Fibroblast of mammary gland (primary cell): ENCODE measurements at places on chromosomes 13 and 19.

DNA sequence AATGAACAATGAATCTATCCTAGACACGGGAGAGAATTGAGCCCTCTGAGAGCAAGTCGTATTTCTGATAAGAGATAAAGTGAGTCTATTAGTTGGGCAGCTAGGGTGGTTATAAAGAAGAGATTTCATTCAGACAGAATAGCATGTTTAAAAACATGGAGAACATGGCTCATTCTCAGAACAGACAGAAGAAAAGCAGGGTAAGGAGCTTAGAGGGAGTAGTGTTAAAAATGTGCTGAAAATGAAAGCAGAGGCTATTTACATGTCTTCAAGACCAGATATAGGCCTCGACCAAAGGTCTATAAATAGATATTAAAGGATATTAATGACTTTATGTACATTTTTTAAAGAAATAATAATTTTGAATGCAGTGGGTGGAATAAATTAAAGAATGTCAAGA is 149.5 kb downstream of the SLITRK1 start:
- DNase-seq = no peak

- DNase-seq = peak; percentile 28
These were observed 62.1 kb downstream of the ARHGEF7 start for GRCh38 chr13:111177081-111177711.

GRCh38 chr19:389255-389934 is 19.6 kb downstream of the C2CD4C start:
- DNase-seq = no peak

DNA sequence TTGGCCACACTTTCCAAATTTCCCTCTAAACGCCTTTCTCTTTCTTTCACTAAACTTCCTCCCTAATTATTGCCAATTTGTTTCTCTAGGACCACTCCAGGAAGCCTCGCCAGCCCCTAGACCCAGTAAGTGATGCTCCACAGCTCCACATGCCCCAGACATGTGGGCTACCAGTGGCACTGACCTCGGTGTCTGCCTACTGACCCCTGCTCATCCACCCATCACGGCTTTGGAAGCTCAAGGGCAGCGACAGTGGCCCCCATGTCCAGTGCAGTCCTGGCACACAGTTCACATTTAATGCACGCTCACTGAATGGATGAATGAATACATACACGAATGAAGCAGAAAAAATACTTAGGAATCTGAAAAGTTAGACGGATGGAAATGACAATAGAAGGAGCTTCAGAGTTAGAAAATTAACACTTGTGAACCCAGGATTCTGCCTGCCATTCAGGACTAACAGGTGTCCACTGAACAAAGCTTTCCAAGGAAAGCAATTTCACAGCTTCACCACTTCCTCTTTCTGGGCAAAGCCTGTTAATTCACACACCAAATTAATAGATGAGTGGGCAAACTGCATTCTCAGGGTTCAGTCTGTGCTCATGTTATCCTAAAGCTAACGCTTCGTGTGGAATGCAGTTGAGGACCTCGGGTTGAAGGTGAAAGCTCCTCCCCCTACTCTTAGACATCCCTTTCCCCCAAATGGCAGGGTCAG is 50.9 kb downstream of the CCDC70 start:
- DNase-seq = no peak

DNA sequence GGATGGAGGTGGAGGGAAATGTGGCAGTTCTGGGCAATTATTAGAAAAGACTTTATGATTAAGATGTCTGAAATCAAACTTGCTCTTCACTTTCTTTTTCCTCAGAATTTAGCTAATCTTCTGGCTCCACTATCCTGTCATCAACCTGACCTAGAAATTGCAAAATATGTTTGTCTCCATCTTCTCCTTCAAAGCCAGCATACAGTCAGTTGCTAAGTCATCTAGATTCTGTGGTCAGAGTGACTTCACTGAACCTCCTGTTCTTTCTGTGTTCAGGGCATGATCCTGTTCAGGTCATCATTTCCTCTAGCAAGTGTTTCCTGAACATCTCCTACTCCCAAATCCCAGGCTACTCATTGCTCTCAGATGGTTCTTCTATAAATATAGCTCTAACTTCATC is 10.8 kb upstream of the CCNA1 start:
- peak; percentile 93 for DNase-seq

DNA sequence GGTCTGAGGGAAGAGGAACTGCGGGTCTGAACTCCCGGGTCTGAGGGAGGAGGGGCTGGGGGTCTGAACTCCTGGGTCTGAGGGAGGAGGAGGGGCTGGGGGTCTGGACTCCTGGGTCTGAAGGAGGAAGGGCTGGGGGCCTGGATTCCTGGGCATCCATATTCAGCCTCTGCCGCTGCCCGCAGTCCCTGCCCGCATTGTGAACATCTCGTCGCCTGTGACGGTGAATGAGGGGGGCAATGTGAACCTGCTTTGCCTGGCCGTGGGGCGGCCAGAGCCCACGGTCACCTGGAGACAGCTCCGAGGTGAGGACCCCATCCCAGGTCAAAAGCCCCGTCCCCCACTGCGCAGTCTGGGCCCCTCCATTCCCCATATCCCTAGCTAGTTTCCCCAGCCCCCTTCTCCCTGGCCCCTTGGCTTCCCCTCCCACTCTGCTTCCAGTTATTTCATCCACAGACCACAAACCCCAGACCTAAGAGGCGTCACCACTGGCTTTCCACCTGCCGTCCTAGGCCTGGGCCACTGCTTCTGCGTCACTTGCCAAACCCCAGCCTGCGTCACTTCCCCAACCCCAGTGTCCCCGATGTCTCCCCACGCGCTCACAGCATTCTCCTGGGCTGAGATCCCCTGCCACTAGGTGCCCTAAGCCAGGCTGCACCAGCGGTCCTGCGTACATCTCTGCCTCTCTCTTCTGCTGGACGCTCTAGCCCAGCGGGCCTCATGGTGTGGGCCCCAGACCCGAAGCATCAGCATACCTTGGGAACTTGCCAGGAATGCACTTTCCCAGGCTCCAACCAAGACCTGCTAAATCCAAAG is 13.9 kb downstream of the IGLON5 start:
- no peak for DNase-seq

DNA sequence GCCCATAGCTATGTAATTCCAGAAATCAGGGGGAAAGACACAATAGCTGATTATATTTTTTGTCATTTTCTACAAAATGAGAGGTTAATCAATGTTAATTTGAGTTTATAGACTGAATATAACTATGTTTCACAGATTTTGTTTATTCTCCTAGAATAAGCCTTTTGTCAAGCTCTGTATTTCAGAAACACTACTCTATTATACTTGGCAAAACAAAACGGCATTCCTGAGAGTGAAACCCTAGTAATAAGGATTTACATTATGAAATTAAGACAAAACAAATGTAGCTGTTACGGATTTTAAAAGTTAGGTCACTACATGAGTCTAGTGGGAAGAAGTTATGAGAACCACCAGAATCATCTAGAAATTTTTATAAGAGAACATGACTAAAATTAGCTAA is 334.2 kb downstream of the KLF12 start:
- DNase-seq = no peak
